ENCODE measurements at places on chromosomes 1 and 21. TPM values are rescaled to one million over a fixed set of nuclear protein-coding genes. Genes with fewer than 3 reads are reported as not detected.

The GUCA2A gene
- total RNA-seq: not detected

- DNase-seq: no peak
Observed at GRCh38 chr1:3944578-3945125, 44.6 kb upstream of the C1orf174 start.

- DNase-seq: no peak
Observed at GRCh38 chr1:210467440-210468043, 138.8 kb downstream of the HHAT start.

- DNase-seq: no peak
Observed at GRCh38 chr1:51622455-51622913, 5.6 kb downstream of the OSBPL9 start.

DNA sequence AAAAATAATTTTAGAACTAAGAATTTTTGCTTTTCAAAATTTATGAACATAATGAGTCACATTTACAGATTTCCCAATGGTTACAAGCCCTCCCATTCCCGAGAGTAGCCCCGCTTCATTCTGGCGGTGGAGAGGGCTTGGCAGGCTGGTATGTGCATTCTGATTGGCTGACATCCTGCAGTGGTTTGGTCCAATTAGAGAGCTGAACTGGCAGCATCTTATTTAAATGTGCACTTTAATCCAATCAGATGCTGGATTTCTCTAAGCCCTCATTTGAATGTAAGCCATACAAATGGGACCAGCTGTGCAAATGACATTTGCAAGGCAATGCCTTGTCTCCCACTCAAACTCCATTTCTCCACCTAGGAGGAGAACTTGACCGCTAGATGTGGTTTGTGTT lies 18.0 kb upstream of the TRIM17 start:
- DNase-seq: peak; percentile 19

GRCh38 chr21:39124681-39125251 lies 58.5 kb downstream of the PSMG1 start:
- no peak for DNase-seq

- no peak for DNase-seq
Observed at GRCh38 chr1:57550092-57550491, 126.2 kb upstream of the DAB1 start.
